ENCODE measurements at places on chromosomes 12 and 14.

DNA sequence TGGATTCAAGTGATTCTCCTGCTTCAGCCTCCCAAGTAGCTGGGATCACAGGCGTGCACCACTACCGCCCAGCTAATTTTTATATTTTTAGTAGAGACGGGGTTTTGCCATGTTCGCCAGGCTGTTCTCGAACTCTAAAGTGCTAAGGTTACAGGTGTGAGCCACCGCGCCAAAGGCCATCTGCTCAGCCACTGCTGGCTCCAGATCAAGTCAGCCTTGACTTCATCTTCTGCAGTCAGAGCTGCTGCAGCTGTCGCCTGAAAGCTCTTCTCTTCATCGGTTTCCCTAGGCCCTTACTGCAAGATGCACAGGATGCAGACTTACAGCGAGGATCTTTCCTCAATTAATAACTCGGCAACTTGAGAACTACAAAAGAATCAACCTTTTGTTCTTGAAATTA is 66.8 kb downstream of the CLIP1 start:
- no peak for DNase-seq

- DNase-seq, result no peak
These were observed 6.2 kb upstream of the ELK3 start for GRCh38 chr12:96187956-96188355.

DNA sequence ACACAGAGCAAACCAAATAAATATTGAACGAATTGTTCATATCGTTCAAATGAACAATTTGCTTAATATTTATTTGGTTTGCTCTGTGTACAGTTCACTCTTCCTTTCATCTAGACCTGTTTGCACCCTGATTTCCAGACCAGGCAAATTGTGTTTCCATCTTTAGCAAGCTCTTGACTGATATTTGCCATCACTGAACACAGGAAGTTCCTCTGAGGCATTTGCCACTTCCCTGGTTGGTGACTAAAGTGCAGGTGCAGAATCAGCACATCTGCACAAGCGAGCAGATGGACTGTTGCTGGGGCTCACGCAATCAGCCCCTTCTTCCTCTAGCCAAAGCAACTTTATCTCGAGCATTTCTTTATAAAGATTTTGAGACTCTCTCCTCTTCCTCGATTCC is 112.9 kb downstream of the DAAM1 start:
- no peak for DNase-seq

DNA sequence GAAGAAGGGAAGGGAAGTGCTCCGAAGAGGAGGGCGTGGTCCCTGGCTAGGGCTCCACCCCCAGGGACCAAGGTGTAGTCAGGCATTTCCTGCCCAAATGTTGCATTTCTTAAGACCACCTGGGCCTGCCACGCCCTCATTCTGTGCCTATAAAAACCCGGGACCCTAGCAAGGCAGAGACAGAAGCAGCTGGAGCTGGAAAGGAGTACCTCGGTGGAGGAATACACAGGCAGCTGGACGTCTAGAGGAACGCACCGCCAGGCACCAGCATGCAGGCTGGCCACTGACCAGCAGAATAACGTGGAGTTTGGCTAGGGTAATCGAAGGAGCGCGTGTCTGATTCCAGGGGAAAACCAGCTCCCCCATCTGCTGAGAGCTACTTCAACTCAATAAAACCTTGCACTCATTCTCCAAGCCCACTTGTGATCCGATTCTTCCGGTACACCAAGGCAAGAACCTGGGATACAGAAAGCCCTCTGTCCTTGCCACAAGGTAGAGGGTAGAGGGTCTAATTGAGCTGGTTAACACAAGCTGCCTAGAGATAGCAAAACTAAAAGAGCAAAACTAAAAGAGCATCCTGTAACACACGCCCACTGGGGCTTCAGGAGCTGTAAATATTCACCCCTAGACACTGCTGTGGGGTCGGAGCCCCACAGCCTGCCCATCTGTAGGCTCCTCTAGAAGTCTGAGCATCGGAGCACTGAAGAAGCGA is 21.0 kb downstream of the CFL2 start:
- no peak for DNase-seq

GRCh38 chr14:74634964-74635363 is 22.9 kb upstream of the LTBP2 start:
- DNase-seq, result no peak

DNA sequence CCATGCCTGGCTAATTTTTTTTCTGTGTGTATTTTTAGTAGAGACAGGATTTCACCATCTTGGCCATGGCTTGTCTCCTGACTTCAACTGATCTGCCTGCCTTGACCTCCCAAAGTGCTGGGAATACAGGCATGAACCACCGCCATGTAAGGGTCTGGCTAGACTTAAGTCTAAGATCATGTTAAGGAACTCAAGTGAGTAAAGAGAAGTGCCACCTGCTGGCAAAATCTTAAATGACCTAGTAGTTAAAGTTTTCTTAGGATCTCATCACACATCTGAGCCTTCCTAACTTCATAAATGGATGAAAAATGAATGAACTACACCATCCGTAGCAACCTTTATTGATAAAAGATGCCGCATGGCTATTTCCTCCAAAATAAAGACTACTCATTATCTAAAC is 1.7 kb upstream of the C12orf56 start:
- no peak for DNase-seq

GRCh38 chr12:113980537-113981337 is 14.6 kb upstream of the RBM19 start:
- DNase-seq, result no peak

DNA sequence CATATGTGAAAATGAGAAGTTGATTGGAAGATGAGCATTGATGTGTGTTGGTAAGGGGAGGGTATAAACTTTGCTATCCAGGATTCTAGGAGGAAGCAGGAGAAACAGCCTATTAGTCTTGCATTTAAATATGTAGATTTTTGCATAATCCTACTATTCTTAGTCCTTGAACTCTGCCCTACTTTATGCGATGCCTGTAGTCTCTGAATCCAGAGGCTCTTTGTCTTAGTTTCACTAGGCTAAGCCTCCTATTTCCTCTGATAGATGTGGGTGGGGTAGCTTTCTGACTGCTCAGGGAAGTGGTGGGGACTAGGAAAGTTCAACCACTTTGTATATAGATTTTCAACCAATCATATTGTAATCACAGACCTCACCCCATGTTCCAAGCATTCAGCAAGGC is 49.5 kb upstream of the KCNC2 start:
- DNase-seq, result no peak

DNA sequence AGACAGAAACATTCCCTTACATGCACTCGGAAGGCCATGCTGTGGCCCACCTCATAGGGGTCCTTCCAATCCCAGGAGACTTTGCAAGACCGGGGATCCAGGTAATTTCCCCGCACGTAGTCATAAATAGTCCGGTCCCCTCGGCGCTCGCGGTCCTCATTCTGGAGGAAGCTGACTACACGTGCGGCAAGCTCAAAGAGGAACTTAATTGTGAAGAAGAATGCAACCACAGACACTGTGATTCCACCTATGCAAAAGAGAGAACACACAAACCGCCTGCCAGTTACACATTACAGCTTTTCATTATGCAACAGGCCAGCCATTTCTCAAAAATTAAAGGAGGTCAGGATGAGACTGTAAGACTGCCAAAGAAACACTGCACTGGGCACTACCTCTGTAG is 28.4 kb downstream of the AREL1 start:
- no peak for DNase-seq

- no peak for DNase-seq
These were observed 73.9 kb downstream of the SPPL3 start for GRCh38 chr12:120830052-120830940.

DNA sequence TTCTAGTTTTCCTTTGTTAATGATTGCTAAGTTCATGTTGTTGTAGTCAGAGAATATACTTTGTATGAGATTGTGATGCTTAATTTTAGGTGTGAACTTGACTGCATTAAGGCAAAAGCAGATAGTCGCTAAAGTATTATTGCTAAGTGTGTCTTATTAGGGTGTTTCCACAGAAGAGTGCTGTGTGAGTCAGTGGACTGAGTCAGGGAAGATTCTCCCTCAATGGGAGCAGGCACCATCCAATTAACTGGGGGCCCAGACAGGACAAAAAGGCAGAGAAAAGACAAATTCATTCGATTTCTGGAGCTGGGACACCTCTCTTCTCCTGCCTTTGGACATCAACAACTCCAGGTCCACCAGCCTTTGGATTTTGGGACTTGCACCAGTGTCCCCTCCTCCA is 48.5 kb downstream of the BAZ1A start:
- no peak for DNase-seq

DNA sequence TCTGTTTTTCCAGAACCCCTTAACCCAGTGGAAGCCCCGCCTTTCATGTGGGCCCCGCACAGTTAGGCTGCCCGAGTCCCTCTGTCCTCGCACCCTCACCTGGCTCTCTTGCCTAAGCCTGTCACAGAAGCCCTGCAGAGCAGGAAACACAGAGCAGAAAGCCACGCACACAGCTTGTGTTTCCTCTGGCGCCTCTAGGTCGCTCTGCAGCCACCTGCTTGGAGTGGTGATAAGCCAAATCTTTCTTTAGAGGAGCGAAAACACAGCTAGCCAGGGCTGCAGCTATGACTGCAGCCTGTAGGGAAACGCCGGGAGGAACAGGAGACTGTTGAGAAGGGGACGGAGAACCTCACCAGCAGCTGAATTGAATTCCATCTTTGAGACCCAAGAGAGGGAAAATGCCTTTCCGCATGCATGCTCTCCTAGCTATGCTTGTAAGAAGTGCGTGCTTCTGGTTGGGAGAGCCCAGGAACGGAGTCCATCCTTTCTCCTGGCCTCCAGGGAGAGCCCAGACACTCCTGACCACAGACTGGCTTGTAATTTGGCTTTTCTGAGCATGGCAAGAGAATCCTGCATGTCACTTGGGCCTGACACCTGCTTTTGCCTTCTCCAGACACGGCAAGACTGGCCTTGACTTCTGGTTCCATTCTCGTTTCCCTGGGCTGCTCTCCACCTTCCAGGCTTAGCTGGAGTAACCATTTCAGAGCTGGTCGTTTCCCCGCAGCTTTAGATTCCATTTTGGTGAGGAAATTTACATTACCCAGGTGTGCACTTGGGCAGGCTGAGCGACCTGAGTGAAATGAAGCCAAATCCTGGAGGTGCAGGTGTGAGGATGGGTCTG is 301.6 kb downstream of the CACNA1C start:
- no peak for DNase-seq

DNA sequence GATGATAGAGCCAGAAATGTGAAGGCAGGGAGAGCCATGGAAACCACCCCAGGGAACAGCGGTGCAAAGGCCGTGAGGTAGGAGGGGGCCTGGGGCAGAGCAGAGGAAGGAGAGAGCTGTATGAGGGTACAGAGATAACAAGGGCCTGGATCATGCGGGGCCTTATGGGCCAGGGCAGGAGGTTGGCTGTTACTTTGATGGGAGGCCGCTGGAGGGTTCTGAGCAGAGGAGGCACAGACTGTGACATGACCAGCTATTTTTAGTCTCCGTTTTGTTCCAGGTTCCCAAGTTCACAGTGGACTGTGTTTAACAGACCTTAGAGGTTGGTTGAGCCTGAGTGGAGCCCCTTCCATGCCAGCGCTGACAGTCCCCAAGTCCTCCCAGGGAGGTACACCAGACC is 118.6 kb downstream of the GCH1 start:
- DNase-seq, result no peak

DNA sequence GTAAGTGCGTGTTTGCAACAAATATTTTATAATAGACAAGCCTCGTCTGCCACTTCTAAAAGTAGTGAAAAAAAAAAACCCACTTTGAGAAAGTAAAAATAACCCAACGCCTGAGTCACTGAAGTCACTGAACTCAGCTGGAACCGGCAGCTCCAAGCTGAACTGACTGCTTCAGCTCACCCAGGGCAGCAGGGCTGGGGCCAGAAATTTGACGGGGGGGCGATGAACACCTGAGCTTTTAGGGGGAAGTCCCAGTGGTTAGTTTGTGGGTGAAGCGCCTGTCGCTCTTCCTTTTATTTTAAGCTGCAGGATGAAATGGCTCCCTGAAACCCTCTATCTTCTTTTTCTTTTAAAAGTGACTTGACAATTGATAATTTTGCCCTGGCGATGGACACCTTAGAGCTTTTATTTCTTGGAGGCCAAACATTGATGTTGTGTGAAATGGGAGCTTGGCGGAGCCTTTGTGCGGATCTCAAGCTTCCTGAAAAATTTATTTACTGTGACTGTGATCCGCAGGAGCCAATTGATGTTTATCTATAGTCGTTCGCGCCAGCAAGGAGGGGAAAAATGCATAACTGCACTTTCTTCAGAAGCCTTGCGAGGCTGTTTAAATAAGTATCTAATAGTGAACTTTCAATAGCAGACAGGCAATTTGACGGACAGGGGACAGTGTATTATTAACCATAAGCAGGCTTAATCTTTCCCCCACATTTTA is 173.2 kb upstream of the MYL2 start:
- DNase-seq, result no peak

DNA sequence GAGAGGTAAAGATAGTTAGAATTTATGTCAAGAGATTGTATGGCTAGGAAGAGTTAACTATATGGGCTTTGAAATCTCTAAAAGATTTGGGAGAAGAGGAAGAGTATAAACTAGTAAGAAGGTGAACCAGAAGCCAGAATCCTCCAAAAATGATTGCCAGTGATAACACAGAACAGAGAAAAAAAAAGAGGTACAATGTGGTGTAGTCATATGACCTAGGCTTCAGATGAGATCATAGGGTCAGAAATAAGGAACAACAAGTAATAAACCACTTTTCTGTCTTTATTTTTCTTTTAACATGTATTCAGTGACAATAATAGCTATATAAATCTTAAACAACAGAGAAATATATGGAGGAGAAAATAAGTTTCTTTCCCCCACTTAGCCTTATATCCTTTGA is 2.0 kb upstream of the NECAP1 start:
- no peak for DNase-seq
